Stomach (tissue), 19 donors: ENCODE measurements at places on chromosomes 7 and 10.

DNA sequence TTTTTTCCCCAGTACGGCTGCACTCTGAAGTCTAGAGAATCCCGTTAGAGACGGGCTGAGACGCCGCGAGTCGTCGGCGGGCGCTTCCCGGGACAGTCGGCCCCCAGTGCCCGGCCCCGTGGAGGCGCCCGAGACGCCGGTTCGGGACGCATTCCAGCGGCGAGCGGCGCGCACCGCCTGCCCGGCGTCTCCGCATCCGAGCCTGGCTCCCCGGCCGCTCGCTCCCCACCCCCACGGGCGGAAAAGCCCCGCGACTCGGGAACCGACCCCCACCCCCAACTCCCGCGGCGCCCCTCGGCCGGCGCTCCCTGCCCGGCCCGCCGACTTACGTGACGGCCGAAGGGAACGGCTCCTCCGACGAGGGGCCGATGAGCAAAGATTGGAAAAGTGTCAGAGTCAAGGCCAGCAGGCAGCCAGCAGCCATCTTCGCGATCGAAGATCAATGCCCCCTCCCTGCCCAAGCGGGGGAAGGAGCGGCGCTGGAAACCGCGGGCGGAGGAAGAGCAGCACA, 486 bp downstream of the CACNA2D1 start:
- peak; percentile 74 for DNase-seq

- no peak for DNase-seq
Measured at GRCh38 chr10:21501731-21502347, 23.6 kb downstream of the SKIDA1 start.

DNA sequence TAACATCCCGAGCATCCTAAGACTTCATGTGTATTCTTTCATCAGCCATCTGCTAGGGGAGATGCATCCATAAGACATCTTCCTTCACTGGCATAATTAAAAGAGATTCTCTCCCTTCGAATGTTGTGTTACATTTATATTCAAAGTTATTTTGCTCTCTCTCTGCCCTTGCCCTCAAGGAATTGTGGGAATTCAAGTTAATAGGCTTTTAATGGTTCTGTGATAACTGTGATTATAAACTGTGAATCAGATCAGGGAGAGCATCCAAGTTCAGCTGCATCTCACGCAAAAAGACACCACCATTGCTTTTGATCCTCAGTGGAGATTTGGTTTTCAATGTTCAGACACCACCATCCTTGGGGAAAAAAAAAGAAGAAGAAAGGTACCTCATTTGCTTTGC, 9.2 kb upstream of the TEX36 start:
- DNase-seq = no peak

DNA sequence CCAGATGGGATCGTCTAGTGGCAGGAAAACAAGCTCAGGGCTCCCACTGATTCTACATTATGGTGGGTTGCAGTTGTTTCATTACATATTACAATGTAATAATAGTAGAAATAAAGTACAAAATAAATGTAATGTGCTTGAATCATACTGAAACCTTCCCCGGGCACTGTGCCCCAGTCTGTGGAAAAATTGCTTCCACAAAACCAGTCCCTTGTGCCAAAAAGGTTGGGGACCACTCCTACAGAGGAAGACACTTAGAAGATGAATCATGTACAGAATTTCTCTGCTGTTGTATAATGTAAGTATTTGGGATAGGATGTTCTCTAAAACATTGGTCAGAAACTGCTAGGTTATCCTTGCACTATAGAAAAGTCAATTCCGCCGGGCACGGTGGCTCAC, 11.3 kb upstream of the PHYH start:
- no peak for DNase-seq

- DNase-seq = no peak
Measured at GRCh38 chr7:104271948-104272347, 56.5 kb upstream of the LHFPL3 start.

- DNase-seq = peak; percentile 9
Measured at GRCh38 chr7:77893813-77894212, 95.2 kb downstream of the PHTF2 start.

GRCh38 chr10:130354573-130354954, 218.4 kb downstream of the GLRX3 start:
- no peak for DNase-seq

DNA sequence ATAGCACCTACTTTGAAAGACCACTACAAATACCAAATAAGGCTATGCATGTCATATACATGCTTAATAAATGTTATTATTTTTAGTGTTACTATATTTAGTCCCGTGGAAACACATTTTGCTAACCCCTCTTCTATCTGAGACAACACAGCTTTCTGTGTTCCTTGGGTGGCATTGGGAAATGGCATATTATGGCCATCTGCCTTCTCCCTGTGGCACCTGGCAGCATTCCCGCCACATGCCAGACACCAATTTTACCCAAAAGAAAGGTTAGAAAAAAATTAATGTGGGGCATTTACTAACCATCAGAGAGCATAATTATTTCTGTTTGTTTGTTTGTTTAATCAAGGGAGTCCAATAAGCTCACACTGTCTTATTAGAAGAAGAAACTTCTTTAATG, 168.6 kb upstream of the ETV1 start:
- DNase-seq = no peak

DNA sequence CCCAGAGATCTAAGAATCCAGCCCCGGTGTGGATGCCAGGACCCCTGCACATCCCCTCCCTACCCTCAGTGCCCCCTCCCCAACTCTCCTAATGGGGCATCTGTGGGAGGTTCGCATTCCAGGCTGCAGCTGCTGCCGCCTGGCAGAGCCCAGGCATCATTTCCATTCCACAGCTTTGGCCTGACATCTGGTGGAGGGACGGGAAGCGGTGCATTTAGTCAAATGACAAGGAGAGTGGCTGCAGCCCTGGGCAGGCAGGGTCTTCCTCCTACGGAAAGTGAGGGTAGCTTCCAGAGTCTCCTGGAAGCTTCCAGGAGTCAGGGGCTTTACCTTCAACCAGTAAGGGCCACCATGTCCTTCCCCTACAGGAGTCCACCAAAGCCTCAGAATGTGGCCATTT, 30.8 kb downstream of the PRLHR start:
- DNase-seq = peak; percentile 54

DNA sequence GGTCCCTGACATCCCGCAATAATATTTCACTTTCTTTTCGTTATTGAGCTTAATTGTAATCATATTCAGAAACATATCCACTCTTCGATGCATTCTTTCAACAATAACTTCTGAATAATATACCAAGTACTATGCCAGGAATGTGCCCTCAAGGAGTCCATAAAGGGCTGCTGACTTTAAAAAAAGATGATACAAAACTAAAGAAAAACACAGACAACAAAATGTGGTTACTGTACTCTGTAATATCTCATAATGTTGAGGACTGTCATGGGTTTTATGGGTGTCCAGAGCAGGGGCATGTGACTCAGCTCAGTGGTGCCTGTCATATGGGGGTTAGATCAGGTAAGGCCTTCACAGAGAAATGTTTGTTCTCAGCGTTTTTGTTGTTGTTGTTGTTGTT, 73.7 kb downstream of the ARL4A start:
- DNase-seq = no peak

DNA sequence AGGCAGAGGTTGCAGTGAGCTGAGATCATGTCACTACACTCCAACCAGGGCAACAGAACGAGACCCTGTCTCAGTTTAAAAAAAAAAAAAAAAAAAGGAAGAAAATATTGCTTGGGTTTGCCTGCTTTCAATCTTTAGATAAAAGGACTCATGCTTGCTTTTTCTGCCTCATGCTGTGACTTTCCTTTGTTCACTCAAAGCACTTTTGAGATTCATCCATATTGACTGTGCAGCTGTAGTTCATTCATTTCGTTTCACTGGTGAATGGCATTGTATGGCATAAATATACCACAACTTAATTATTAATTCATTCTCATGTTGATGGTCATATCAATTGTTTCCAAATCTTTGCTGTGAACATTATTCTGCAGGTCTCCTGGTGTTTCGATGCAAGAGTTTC, 97.6 kb upstream of the NFE2L3 start:
- no peak for DNase-seq

- DNase-seq = no peak
Measured at GRCh38 chr7:14834456-14834855, 68.1 kb downstream of the DGKB start.

GRCh38 chr10:17644485-17644943, 563 bp downstream of the STAM start:
- DNase-seq = peak; percentile 72

GRCh38 chr7:35761871-35762677, 38.8 kb upstream of the SEPTIN7 start:
- no peak for DNase-seq

- DNase-seq = no peak
Measured at GRCh38 chr7:21939136-21939857, 6.4 kb downstream of the CDCA7L start.

- no peak for DNase-seq
Measured at GRCh38 chr10:35561715-35562114, 43.4 kb upstream of the GJD4 start.

GRCh38 chr10:63494951-63495350, 26.2 kb upstream of the REEP3 start:
- DNase-seq = no peak

- DNase-seq = no peak
Measured at GRCh38 chr7:157445246-157445955, 108.6 kb downstream of the DNAJB6 start.

DNA sequence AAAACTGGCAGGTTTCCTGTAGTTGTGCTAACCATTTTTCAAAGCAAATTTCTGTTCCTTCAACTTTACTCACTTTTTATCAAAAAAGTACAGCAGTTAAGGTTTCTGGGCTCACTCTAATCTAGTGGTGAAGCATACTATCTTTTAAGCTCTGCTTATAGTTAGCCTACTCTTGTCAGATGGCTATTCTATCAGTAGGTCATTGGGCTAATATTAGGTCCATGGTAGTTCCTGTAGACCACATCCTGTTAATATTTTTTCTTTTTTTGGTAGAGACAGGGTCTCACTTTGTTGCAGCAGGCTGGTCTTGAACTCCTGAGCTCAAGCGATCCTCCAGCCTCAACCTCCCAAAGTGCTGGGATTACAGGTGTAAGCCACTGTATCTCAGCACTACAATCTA, 27.9 kb upstream of the NRCAM start:
- no peak for DNase-seq

DNA sequence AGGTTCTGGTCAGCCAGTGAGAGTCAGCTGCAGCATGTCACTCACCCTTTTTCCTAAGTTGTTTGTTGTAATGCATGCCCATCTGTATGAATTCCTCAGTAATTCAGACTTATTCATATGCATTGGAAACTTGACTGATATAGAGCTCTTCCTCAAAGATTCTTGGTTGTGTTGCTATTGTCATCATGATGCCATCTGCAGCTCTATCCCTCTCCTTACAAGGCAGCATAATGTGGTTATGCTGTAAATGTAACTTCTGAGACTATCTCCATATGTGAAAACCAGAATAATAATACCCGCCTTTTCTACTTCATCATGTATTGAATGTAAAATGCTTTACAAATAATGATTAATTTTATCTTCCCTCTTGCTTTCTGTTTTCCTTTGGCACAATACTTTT, 252.6 kb upstream of the MTPN start:
- no peak for DNase-seq

GRCh38 chr7:123916240-123916724, 8.8 kb upstream of the SPAM1 start:
- peak; percentile 49 for DNase-seq

DNA sequence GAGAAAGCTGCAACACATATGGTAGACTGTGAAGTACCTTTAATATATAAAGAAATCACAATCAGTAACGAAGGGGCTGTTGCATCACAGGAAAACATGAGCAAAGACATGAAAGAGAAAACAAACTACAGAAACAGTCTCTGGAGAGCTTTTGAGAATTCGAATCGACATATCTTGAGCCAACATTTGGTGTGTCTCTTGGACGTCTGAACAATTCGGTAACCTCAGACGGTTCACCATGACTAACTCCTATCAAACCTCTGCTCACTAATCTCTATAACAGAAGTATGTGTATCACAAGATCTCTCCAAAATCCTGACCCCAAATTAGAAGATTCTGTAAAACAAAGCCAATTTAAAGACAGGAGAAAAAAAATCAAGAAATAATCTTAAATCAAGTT, 262.0 kb upstream of the YAE1 start:
- DNase-seq = no peak

GRCh38 chr7:18179093-18179492, 151.4 kb upstream of the PRPS1L1 start:
- no peak for DNase-seq

GRCh38 chr7:157090485-157091165, 48.1 kb upstream of the UBE3C start:
- no peak for DNase-seq

DNA sequence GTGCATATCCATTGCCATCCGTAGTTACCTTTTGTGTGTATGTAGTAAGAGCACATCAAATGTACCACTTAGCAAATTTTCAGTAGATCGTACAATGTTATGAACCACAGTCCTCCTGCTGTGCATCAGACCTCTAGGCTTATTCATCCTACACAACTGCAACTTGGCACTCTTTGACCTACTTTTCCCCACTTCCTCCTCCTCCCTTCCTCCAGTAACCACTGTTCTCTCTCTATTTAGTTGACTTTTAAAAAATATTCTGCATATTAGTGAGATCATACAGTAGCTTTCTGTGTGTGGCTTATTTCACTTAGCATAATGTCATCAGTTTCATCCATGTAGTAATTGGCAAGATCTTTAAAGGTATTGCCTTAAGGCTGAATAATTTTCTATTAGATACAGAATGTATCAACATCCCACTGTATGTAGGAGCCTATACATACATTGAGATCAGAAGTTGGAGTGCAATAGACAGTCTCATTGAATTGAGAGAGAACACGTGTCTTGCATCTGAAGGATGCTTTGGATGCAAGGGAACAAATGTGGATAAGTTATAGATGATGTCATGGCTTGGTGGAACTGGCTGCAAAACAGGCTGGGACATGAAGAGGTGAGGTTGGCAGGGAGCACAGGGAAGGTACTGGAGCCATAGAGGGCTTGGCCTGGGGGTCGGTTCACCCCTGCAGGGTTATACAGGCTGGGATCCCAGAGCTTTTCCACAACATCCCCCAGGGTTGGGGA, 83.0 kb upstream of the FAM180A start:
- DNase-seq = no peak

GRCh38 chr10:114319406-114320248, 80.6 kb downstream of the VWA2 start:
- no peak for DNase-seq

GRCh38 chr10:30821994-30822692, 192.6 kb upstream of the LYZL2 start:
- DNase-seq = peak; percentile 59

DNA sequence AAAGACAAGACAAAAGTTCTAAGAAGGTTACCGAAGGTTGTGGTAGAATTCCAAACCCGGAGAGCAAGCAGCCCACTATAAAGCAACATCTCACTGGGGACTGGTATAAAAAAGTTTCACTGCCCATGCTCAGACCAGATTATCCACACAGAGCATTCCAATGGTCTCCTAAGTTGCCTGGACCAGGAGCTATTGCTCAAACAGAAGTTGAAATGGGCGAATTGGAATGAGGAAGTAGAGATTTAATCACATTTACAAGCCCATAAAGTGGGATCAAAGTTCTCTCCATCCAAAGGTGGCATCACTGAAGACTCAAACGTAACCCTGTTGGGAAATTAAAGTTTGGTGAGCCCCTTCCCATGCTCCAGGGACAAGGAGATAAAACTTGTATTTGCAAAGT, 19.8 kb downstream of the OR2F1 start:
- no peak for DNase-seq

- DNase-seq = no peak
Measured at GRCh38 chr7:142452791-142453190, 194.9 kb upstream of the PRSS58 start.

- peak; percentile 63 for DNase-seq
Measured at GRCh38 chr7:116122972-116123595, 87.3 kb upstream of the TES start.
